ENCODE measurements at places on chromosomes 1 and 21. TPM values are rescaled to one million over a fixed set of nuclear protein-coding genes. Genes with fewer than 3 reads are reported as not detected.

Gene OR2T11
- not detected for total RNA-seq

Gene LAMB3
- total RNA-seq = 1,162 TPM

Gene SYCP1
- not detected for total RNA-seq

Gene TTC34
- total RNA-seq = under 0.01 TPM

Gene CNKSR1
- 11.8 TPM for total RNA-seq

Gene USH2A
- total RNA-seq = not detected

- no peak for DNase-seq
Observed at GRCh38 chr1:3038571-3039181, 17.4 kb downstream of the ACTRT2 start.

DNA sequence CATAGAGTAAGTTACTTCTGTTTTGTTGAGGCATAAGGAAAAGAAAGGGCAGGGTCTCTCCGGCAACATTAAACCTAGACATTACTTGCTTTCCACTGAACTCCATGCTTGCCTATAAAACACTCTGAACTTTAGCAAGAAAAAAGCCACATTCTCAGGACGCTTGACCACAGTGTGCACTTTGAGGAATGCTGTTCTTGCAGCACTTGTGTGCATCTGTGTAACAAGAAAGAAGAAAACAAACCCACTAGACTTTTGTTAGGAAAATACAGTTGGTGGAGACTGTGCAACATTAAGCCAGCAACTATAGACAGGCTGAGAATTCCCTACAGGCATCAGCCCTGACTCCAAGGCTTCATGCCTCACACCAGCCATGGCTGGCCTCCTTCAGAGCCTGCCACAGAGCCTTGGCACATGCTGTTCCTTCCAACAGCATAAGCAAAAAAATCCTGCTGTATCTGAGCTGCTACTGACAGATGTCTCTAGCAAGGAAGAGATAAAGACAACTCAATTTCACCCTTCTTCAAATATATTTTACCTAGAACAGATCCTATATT lies 5.8 kb downstream of the PDZK1 start:
- DNase-seq = no peak

GRCh38 chr1:5967351-5968160 lies 24.7 kb downstream of the NPHP4 start:
- DNase-seq = no peak

DNA sequence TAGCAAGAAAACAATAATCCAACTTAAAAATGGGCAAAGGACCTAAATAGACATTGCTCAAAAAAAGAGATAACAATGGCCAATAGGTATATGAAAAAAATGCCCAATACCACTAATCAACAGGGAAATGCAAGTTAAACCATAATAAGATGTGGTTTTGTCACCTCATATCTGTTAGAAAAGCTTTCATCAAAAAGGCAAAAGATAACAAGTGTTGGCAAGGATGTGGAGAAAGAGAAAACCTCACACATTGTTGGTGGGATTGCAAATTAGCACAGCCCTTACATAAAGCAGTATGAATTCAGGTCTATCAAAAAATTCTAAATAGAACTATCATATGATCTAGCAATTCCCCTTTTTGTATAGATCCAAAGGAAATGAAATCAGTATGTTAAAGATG lies 387.2 kb upstream of the DUSP10 start:
- DNase-seq = no peak

DNA sequence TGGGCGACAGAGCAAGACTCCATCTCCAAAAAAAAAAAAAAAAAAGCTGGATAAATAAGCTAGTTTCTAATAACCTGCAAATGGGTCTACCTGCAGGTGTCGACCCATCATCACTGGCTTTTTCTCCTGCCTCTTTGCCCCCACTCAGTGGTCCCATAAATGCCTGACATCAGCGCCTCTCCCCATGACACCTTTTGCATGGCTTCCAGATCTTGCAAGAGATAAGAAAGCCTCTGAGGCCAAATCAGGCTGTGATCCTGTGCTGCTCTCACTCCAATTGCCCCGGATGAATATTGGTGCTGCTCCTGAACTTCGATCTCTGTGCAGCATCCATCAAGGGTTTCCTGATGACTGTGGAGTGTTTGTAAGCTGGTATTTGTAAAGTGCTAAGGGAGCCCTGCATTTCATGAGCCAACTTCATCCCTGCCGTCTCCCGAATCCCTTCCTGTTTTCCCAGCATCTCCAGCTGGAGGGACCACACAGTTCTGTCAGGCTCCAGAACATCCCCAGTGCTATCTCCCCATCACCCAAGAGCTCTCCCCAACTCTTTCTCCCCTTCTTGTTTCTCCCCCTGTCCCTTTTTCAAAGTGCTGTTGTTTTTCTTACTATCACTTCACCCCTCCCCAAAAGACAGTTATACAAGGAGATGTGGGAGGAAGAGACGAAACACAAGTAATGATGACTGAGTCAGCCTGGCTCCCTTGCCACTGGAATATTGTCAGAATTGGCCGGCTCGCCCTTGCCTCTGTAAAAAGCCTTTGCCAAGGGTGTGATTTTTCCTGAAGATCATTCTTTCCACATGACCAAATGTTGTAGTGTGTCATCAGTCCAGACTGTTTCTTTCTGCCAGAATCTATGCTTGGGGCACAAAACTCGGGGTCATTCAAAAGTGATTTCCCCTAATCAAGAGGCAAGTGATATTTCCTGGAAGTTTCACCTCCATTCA lies 2.8 kb upstream of the EFHD2 start:
- DNase-seq = peak; percentile 85

- peak; percentile 39 for DNase-seq
Observed at GRCh38 chr1:52927212-52928014, at the start of gene SCP2. Gene SCP2 (plus strand): TSS chr1:52927276. CDS start chr1:52927397, 121 bp downstream.

DNA sequence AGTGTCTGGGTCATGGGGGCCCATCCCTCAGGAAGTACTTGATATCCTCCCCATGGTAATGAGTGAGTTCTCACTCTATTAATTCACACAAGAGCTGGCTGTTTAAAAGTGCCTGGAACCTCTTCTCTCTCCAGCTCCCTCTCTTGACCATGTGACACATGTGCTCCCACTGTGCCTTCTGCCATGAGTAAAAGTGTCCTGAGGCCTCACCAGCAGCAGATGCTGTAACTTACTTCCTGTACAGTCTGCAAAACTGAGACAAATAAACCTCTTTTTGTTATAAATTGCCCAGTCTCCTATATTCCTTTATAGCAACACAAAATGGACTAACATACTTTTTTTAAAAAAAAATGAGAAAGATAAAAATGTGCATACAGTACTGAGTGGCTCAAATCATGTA lies 24.0 kb downstream of the PUM1 start:
- no peak for DNase-seq

DNA sequence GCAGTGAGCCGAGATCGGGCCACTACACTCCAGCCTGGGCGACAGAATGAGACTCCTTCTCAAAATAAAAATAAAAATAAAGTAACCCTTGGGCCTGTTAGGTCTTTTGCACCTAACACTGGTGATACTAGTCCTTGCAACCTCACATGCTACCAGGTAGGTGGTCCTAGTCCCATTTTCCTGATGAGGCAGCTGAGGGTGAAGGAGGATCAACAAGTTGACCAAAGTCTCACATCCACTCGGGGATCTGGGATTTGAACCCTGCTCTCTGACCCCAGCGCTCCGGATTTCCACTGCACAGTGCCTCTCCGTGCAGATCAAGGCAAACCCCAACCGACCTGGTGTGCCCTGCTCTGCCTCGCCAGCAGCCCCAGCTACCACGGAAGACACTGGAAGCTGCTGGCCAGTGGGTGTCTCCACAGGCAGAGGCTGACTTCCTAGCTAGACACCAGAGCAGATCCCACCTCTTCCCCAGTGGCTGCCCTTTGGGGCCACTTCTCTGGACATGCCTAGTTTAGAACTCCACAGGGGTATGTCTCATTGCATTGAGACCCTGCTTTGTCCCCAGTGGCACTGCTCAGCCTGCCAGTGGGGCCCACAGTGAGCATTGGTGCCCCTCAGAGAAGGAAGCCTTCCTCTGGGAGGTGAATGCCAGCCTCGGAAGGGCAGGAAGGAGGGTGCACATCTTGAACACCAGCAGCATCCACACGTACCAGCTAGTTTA lies 27.6 kb downstream of the LDLRAP1 start:
- DNase-seq = no peak

GRCh38 chr1:64437453-64437852 lies 32.5 kb upstream of the CACHD1 start:
- no peak for DNase-seq

- peak; percentile 17 for DNase-seq
Observed at GRCh38 chr21:29376556-29376955, 77.8 kb downstream of the BACH1 start.
